ENCODE measurements at places on chromosomes 12 and 14.

GRCh38 chr12:65607401-65607841 is 216.9 kb upstream of the HMGA2 start:
- DNase-seq: no peak

DNA sequence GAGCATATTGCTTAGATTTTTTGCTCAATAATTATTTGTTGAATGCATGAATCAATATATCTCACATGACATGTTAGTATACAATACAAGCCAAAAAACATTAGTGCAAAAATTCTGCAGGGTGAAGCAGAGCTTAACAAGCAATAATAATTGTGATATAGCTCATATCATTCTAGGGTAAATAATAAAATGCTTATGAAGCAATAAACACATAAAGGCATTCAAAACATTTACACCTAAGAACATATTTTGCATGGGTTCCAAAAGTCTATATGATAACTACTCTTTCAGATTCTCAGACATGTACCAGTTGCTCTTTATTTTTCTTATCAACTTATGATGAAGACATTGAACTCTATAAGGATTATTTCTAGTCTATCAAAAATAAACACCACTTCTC is 886.2 kb downstream of the TRHDE start:
- no peak for DNase-seq

DNA sequence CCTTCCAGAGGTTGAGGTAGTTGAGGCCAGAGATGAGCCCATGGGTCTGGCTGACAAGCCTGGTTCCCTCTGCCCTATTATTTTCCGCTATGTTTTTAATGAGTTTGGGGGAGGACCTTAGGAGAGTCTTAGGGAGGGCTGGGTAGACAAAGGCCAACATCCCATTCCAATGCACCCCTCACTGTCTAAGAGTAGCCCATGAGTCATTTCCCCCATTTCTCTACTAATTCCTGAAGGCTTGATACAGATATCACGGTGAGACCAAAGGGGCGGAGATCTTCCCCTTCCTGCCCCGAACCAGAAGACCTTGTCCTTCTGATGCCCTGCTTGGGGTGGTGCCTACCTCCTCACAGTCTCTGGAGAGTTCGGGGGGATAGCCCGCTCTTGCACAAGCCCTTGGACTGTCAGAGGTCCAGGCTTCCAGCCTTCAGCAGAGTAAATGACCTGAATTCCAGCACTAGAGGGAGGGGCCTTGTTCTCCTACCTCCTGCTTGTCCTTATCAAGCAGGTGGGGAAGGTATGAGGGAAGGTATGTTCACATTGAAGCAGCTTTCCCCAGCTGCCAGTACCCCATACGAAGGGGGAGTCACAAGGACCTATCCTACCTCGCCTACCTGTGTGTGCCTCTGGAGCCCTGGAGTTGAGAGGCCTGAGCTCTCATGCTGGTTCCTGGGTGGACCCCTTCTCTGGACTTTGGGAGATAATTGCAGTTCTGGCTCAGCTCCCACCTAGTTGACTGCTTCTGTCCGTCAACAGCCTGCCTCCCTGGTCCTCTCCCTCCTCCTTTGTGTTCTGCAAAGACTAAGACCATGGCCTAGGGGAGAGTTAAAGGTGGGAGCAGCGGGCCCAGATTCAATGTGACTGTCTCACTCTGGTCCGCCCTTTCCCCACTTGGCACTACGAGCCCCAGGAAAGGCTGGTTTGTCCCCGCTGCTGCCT is 3.7 kb downstream of the PSMB11 start:
- DNase-seq: no peak

DNA sequence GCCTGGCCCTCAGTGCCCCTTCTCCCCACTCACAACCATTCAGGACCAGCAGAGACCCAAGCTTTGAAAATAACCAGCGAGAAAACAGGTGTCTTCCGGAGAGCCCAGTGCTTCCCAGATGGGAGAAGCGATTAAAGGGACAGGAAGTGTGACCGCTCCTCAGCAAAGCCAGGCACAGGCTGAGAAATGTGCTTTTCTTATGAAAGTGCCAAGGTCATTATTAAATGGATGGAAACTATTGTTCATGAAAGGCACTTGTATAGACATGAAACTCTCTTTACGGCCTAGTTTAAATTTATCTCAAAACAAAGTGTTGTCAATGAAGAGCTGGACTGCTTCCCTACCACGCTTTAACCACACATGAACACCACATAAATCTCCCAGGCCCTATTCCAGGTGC is 210.4 kb downstream of the SPTSSA start:
- no peak for DNase-seq

DNA sequence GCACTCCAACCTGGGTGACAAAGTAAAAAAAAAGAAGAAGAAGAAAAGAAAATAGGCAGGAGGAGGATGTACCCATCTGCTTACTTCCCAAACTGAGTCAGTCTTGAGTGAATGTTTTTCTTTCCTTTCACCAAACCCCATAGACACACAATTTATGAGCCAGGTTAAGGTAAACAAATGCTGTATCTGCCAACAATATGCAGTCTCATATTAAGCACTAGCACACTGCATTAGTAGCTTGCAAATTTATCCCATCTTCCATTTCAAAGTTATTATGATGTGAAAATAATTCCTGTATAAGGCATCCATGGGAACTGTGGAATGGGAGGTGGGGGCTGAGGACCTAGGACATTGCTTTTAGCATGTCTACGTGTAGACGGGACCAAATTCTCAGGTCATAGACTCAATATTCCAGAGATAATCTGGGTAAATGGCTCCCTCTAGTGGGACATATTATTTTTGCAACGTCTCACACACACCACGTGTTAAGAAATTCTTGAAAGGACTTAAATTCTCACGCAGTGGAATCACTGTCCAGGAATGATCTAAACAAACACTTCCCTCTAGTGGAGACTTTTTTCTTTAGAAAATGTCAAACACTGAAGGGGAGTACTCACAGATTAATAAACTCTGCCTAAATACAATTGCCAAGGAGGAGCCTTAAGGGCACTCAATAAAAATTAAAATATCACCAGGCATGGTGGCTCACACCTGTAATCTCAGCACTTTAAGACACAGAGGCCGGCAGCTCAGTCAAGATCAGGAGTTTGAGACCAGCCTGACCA is 17.1 kb upstream of the OR10P1 start:
- DNase-seq: peak; percentile 97

GRCh38 chr14:38038986-38039385 is 168.7 kb upstream of the SSTR1 start:
- no peak for DNase-seq

DNA sequence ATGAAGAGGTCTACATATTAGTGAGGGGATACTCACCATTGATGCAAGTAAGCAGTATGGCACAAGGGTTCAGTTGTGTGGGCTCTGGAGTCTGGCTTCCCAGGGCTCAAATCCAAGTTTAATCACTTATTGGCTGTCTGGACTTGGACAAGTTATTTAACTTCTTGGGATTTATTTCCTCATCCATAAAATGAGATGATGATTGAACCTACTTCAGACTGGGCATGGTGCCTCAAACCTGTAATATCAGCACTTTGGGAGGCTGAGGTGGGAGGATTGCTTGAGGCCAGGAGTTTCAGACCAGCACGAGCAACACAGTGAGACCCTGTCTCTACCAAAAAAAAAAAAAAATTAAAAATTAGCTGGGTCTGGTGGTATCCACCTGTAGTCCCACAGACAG is 67.9 kb downstream of the KCNK10 start:
- DNase-seq: no peak

- peak; percentile 90 for DNase-seq
Observed at GRCh38 chr12:113416091-113416754, 6.0 kb upstream of the SDSL start.

- no peak for DNase-seq
Observed at GRCh38 chr12:67623259-67623658, 25.3 kb upstream of the DYRK2 start.

GRCh38 chr12:123966596-123966995 is 6.0 kb downstream of the CCDC92 start:
- DNase-seq: no peak

DNA sequence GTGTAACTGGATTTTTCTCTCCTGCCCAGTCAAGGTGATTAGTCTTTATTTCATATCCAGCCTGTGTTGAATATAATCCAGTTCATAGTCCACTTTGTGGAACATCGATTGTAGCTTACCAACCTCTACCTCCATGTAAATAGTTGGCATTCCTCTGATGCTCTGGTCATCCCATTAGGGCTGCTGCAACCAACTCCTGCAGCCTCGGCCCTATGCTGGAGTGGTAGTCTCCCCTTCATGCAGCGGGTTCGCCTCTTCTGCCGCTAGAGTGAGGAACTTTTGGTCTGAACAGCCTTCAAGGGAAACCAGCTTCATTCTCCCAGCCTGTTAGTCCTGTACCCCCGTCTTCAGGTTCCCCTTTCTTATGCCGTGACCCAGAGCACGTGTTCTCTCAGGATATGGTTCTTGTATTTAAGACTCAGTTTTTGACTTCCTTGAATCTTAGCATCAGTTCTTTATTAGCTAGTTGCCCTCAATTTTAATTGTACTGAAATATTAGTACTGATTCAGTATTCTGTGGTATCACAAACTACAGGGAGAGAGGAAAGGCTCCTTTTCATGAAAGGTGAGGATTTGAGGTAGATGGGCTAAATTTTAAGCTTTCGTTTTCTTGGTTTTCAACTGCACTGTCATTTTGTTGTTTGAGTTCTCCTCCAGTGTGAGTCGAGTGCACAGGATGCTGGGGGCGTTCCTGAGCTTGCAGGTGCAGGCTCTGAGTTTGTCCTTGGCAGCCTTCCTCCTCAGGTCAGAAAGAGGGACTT is 33.2 kb downstream of the ZNF664 start:
- no peak for DNase-seq

DNA sequence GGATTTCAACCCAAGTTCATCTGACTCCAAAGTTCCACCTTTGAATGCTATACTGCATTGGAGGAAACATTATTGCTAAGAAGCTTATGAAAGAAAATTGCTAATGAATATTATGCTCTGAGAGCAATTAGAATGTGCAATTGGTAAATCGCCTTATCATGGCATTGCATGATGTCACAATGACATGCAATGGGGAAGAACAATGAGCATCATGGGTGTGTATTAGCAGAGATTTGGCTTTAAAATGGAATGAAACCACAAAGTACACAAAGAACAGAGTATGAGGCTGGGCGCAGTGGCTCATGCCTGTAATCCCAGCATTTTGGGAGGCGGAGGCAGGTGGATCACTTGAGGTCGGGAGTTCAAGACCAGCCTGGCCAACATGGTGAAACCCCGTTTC is 34.7 kb downstream of the FOS start:
- no peak for DNase-seq

DNA sequence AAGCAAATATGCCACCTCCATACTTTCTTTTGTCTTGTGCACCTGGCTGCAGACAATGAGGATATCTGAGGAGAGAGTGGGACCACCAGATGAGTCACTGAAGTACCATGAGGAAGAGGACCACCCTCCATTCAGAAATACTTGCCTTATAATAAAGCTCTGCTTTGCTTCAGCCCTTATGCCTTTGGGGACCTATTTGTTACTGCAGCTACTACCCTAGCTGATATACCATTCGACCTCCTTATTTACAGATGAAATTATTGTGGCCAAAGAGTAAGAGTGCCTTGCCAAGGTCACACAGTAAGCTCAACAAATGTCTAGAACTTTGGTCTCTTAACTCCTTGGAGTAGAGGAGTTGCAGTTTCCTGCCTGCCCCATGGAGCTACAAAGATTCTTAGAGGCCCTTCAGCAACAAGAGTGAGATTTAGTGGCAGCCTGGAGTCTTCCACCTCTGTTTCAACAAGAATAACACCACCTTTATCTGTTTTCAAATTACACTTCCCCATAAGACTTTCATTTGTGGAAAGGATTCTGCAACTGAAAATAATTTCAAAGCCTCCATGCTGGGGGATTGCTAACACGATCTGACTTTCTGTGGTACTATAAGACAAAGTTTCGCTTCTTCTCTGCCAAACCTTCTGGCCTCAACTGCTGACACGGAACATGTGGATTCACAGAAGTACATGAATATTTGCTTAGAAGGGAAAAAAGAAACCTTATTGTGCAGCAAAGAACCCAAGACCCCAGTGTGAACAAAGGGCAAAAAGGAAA is 3.6 kb downstream of the CMKLR1 start:
- DNase-seq: no peak

DNA sequence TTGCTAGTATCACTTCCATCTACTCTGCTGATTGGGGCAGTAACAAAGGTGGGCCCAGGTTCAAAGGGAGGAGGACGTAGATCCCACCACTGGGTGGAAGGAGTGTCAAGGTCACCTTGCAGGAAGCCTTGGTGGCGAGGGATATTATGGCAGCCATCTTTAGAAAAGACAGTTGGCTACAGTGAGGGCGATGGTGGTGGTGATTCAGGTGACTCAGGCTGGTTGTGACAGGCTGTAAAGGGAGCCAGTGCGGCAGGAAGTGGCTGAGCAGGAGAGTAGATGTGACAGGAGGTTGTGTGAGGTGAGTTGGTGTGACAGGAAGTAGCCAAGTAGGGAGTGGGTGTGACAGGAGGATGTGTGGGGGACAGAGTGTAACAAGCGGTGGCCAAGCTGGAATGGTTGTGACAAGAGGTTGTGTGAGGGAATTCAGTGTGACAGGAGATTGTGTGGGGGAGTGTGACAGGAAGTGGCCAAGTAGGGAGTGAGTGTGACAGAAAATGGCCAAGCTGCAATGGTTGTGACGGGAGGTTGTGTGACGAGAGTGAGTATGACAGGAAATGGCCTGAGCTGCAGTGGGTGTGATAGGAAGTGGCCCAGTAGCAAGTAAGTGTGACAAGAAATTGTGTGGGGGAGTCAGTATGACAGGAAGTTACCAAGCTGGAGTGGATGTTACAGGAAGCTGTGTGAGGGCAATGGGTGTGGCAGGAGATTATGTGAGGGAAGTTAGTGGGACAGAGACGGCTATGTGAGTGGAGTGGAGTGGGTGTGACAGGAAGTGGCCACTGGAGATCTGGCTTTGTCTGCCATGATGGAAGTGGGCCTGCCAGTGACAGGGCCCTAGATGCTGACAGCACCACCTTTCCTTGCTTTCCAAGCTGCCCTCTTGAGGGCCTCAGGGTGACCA is 136.5 kb upstream of the MYL2 start:
- peak; percentile 36 for DNase-seq

DNA sequence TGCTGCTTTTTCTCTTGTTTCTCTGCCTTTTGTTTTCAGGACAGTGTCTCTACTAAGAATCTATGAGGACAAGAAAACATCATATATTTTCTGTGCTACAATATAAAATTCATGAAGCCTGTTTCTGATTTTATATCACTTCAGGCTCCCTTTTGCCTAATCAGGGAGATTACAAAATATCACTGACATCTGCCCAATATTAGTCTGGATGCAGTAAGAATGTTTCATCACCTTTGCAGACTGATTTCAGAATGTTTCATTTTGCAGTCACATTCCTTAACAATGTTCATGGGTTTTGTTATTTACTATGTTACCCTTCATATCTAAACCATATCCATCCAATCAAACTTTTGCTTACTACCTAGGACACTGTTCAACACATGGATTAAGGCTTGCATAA is 491 bp upstream of the CLEC6A start:
- no peak for DNase-seq

GRCh38 chr12:106311139-106311538 is 8.6 kb downstream of the TCP11L2 start:
- no peak for DNase-seq

- DNase-seq: peak; percentile 19
Observed at GRCh38 chr14:53355581-53356112, 202.5 kb upstream of the DDHD1 start.

GRCh38 chr12:113236539-113237399 is 15.5 kb downstream of the TPCN1 start:
- no peak for DNase-seq

GRCh38 chr12:48998497-48999353 is 450 bp downstream of the DDN start:
- peak; percentile 62 for DNase-seq

- DNase-seq: no peak
Observed at GRCh38 chr14:35607380-35607779, 73.4 kb downstream of the INSM2 start.

- no peak for DNase-seq
Observed at GRCh38 chr14:60353420-60353819, 104.4 kb downstream of the PPM1A start.
